DND-41 (cell line): ENCODE measurements at places on chromosomes 5 and 9.

GRCh38 chr9:27835746-27836145 lies 262.5 kb upstream of the C9orf72 start:
- DNase-seq = no peak

- no peak for DNase-seq
Measured at GRCh38 chr5:54722846-54723433, 205.4 kb downstream of the SNX18 start.

DNA sequence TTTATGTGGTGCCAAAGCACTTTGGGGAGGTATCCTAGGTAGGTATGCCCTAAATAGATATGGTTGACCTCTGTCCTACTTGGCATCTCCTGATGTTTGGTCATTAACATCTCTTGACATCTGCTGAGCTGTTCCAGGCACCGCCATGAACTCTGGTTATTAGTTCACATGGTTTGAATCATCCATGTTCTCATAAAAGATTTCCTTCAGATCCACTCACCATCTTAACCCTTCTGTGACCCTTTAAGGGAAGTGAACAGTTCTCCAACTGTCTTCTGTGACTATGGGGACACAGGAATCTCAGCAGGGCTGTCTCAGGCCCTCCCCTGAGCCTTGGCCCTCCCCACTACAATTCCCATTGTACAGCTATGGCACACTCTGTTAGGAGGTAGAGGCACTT lies 167.7 kb downstream of the CDH6 start:
- DNase-seq = no peak

DNA sequence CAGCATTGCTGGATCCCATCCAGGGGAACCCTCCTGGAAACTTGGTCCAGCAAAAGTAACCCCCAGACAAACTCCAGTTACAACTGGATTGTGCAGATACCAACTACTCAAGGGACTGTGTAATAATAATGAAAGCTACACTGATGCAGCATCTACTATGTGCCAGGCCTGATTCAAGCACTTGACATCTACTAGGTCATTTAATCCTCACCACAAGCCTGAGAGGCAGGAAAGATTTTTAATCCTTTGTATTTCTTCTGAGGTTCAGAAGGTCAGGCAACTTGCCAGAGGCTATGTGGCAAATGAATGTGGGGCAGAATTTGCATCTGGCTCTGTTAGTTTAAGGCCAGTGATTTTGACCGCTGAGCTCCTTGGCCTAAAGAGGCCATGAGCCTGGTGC lies 29.5 kb upstream of the FOXI1 start:
- DNase-seq = no peak

DNA sequence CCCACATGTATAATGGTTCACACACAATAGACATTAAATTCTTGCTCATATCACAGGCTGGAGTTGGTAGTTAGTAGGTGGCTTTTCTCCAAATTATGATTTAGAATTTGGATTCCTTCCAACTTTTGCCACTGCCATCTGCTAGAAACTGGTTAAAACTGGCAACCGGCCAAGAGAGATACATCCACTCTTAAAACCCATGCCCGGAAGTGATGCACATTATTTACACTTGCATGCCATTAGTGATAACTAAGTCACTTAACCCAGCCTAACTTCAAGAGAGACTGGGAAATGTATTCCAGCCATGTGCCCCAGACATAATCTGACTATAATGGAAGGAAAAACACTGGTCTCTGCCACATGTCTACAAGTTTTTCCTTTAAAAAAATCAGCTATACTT lies 395.7 kb upstream of the SEMA6A start:
- DNase-seq = no peak

DNA sequence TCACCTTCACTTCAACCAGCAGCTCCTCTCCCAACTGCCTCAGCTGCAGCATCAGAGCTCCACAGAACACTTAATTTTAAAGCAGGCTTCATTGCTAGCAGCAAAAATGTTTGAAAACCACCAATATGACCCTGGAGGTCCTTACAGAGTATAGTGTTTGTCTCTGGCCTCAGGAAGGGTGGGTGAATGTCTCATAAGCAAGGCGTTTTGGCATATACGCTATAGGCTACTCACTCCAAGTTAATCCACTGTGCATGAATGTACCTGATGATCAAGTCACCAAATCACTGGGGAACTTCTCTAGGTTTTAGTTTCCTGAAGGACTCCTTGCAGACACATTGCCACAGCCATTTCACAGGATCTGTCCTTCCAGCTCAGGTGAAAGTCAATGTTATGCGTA lies 125.3 kb downstream of the GABBR2 start:
- DNase-seq = no peak

DNA sequence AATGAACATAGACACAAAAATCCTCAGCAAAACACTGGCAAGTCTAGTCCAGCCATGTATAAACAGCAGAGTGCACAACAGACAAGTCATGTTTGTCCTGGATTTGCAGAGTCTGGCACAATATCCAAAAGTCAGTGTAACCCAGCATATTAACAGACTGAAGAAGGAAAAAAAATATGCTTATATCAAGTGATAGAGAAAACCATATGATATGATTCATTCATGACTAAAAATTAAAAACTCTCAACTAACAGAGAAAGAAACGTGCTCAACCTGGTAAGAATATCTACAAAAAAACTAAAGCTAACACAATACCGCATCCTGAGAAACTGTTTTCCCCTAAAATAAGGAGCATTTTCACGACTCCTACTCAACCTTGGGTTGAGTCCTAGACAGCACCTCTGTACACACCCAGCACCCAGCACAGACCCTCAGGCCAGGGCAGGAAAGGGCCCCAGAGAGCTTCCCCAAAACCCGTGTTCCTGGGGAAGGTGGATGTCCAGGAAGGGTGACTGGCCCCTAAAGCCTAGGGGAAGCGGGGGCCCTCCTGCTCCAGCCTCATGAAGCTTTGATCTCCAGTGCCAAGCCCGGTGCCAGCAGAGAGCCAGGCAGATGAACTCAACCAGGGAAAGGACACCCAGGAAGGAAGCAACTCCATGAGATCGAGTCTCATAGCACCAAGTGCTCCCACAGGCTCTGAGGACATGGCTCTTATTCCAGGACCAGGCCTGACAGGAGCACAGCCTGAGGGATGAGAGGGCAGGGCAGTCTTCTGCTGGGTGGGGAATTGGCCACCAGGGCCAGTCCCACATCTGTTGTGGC lies 38.9 kb downstream of the ADAMTS2 start:
- DNase-seq = no peak

DNA sequence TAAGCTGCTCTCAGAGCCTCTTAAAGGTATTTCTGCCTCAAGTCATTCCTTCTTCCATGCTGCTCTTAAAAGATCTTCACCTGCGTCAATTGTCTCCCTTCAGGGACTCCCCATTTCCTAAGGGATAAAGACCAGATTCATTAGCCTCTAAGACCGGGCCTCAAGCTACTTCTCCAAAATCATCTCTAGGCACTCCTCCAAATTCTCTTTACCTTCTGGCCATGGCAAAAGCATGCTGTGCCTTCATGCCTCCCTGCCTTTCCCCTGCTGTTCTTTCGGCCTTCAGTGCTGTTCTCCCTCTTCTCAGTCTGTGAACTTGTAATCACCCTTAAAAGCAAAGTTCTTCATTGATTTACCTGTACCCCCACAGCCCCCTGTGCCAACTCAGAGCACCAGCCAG lies 4.4 kb downstream of the TMOD1 start:
- no peak for DNase-seq

DNA sequence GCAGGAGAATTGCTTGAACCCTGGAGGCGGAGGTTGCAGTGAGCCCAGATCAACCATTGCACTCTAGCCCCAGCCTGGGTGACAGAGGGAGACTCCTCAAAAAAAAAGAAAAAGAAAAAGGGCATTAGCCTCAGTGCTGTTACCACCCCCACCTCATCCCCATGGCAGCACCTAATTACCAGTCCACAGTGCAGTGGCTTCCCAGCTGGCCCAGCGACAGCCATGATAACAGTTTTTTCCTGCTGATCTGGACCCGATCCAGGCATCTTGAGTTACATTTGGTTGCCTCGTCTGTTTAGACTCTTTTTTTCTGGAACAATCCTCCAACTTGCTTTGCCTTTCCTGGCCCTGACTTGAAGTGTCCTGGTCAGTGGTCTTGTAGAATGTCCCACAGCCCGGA lies 24.4 kb downstream of the NCS1 start:
- DNase-seq = no peak

DNA sequence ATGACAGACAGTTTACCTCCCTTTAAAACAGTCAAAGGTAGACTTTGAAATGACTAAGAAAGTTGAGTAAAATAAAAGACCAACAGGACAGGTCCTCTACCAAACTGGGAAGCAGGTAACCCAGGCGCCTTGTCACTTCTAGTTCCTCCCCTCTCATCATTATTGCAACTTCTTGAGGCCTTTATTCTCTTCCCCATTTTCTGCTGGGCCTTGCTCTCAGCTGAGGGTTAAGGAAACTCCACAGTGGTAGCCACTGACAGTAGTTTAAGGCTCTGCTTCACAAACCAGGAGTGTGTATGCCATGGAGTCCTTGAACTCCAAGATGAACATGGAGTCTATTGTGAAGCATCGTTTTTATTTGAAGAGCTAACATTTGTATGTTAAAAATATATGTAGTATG lies 36.9 kb upstream of the TCERG1 start:
- no peak for DNase-seq

GRCh38 chr5:180251887-180252286 lies 40.0 kb downstream of the MAPK9 start:
- DNase-seq = no peak

GRCh38 chr5:7548596-7548995 lies 152.7 kb downstream of the ADCY2 start:
- DNase-seq = no peak
